ENCODE measurements at places on chromosomes 2 and 18. TPM values are rescaled to one million over a fixed set of nuclear protein-coding genes. Genes with fewer than 3 reads are reported as not detected.

DLGAP1 gene
- 1.4 TPM for total RNA-seq

IL1RL1 gene
- total RNA-seq, result 4.9 TPM

ANKRD36C gene
- 94.5 TPM for total RNA-seq

RNF181 gene
- total RNA-seq, result 213 TPM

NAGK gene
- 58.1 TPM for total RNA-seq

TXNL4A gene
- 62.2 TPM for total RNA-seq

FAM237A gene
- not detected for total RNA-seq
